ENCODE measurements at places on chromosomes 12 and 14.

GRCh38 chr12:40819436-40820108 lies 127.3 kb downstream of the CNTN1 start:
- DNase-seq = no peak

GRCh38 chr12:6088921-6089747 lies 35.3 kb downstream of the VWF start:
- no peak for DNase-seq

GRCh38 chr14:90384543-90384911 lies 12.3 kb upstream of the CALM1 start:
- DNase-seq = no peak

GRCh38 chr12:72272091-72272661 lies at the start of gene TRHDE:
TRHDE (plus strand) TSS chr12:72272370; CDS start chr12:72272644, 274 bp downstream.
- DNase-seq = no peak

- no peak for DNase-seq
Observed at GRCh38 chr14:60925286-60925685, 55.6 kb downstream of the TRMT5 start.

DNA sequence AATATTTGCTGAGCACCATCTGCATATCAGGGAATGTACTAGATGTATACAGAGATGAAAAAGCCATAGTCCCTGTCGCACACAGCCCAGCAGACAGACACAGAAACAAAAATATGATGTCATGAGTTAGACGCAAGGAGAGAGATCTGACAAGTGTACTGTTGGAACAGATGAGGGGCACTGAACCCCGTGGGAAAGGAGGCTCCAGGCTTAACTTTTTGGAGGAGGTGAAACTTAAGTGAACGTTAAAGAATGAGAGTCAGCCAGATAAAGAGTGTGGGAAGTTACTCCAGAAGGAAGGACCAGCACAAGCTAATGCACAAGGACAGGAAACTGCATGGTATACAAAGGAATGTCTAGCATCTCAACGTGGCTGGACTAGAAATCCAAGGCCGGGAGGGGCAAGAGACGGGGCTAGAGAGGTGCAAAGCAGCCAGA lies 2.5 kb upstream of the ACTN1 start:
- no peak for DNase-seq

- DNase-seq = no peak
Observed at GRCh38 chr12:2276288-2277033, 223.7 kb downstream of the CACNA1C start.

DNA sequence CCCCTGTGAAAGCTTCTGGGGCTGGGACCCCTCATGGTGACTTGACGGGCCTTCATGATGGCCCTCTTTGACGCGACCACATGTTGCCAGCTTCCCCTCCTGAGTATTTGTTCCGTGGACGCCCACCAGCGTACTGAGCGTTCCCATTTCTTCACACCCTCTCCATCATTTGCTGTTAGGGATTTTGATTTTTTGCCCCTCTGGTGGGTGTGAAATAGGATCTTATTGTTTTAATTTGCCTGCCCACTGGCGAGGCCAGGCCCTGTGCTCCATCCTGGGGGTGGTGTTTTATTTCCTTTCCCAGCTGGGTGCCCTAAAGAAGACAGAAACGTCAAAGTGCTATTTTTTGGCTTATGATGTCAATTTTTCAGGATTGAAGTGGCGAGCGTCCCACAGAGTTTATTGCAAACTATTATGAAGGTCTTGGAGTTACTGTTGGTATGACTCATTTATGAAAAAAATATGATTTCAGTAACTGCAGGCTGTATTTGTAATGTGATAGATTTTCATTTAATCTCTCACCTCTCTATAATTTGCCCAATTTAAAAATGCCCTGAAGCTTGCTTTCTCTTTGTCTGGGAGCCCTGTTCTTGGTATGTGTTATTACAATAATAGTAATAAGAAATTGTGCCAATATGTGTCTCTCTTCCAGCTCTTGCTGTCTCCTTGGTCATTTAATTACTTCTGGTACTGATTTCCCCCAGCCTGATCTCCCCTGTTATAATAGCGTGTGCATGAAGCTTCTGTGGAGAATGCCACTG lies 99.6 kb downstream of the SLC25A47 start:
- DNase-seq = no peak

DNA sequence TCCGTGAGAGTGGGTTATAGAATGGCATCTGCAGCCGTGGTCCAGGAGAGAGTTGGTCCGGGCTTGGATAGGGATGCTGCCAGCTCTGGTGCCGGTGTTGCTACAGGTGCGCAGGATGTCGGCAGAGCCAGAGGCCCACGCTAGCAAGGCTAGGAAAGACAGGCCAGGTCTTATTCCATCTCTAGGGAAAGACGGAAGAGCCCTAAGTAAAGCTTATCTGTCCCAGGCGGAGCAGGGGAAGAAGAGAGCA lies 485 bp upstream of the PSME1 start:
- DNase-seq = no peak

GRCh38 chr14:56295743-56296142 lies 177.5 kb downstream of the PELI2 start:
- no peak for DNase-seq

- no peak for DNase-seq
Observed at GRCh38 chr12:99810718-99811593, 163.4 kb downstream of the GARIN6 start.

- DNase-seq = no peak
Observed at GRCh38 chr12:106759526-106760183, 14.8 kb upstream of the RIC8B start.

DNA sequence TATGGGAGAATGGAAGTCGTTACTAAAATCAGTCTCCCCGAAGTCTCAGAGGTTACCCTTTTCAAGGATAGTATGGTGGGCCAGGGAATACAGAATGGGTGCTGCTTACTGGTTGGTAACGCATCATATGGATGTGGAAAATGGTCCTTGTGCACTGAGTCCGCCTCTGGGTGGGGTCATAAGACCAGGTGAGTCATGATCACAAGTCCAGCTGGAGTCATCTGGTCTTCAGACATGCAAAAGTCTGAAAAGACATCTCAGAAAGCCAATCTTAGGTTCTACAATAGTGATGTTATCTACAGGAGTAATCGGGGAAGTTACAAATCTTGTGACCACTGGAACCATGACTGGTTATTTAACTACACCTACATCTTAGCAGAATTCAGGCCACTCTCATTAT lies 71.9 kb upstream of the TCL1B start:
- DNase-seq = no peak

DNA sequence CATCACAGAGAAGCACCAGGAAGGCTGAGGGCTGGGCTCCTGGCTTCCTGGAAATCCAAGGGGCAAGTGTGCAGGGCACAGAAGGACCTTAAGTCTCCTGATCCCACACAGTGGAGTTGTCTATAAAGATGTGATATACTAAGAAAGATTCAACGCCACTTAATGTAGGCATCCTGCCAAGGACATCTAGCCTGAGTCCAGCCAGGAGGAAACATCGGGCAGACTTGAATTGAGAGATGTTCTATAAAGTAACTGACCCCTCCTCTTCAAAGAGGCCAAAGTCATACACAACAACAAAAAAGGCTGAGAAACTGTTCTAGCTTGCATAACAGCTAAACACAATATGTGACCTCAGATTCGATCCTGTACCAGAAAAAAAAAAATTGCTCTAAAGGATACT lies 299.5 kb upstream of the NOS1 start:
- DNase-seq = no peak

DNA sequence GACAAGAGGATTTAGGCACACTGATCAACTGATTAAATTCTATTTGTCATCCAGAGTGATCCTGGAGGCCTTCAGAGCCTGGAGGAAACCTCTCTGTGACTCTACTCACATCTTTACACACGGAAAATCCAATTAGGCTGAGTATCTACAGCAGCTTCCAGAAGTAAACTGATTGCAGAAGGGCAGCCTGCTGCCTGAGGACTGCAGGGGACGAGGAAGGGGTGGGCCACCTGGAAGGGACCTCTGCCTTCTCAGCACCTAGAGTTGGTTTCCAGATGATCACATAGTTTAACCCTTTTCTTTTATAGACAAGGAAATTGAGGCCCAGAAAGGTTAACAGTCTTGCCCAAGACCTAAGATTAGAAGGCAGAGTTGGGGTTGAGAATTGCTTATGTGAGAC lies 206.1 kb downstream of the DAD1 start:
- no peak for DNase-seq

GRCh38 chr14:87434011-87434410 lies 559.0 kb downstream of the GALC start:
- no peak for DNase-seq

GRCh38 chr12:24373004-24373403 lies 423.5 kb upstream of the SOX5 start:
- no peak for DNase-seq

GRCh38 chr12:124407074-124407473 lies 112.2 kb downstream of the RFLNA start:
- no peak for DNase-seq

DNA sequence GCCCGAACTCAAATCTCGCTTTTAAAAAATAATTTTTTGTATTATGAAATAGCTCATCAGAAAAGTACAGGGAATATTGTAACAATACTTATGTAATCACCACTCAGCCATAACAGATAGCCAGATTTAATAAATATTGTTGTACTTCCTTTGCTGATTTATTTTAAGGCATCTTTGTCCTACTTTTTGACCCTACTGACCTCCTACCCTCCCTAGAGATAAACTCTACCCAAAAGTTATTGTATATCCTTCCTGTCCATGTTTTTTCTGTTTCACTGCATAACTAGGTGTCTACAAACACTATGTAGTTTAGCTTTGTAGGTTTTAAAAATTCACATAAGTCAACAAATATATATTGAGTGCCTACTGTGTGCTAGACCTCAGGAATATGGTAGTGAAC lies 25.1 kb downstream of the SOCS2 start:
- DNase-seq = no peak

GRCh38 chr12:52659395-52659794 lies 7.4 kb upstream of the KRT2 start:
- DNase-seq = no peak

DNA sequence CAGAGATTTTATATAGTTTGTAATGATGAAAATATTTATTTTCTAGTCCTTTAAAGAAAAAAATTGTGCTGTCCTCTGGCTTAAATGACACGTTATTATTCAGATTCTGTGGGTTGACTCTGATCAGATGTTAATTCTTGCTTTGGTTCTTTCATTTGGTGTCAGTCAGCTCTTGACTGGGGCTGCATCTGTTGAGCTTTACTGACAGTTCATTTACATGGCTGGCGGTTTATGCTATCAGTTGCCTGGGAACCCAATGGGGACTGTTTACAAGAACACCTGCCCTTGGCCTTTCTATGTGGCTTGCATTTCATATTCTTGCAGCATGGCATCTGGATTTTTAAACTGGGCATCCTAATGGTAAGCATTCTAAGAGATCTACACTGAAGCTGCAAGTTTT lies 667.1 kb upstream of the FBXO33 start:
- no peak for DNase-seq

GRCh38 chr14:50778721-50779483 lies 52.1 kb downstream of the NIN start:
- DNase-seq = no peak

GRCh38 chr14:31982642-31983041 lies 94.5 kb upstream of the ARHGAP5 start:
- DNase-seq = no peak

- DNase-seq = no peak
Observed at GRCh38 chr14:52078095-52078531, 9.3 kb upstream of the NID2 start.

GRCh38 chr12:89756585-89757398 lies 48.2 kb upstream of the ATP2B1 start:
- DNase-seq = no peak

DNA sequence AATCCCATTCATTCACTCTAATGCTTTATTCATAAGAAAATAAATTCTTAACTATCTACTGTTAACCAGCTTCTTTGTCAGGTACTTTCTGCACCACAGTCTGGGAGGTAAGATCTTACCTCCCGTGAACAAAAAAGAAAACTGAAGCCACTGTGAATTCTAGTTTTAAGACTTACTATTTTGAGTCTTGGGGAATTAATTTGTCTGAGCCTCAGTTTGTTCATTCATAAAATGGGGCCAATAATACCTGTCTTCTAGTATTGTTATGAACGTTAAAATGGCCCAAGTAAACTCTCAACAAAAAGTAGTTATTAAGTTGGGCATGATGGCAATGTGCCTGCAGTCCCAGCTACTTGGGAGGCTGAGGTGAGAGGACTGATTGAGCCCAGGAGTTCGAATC lies 59.5 kb upstream of the BBS10 start:
- DNase-seq = no peak

DNA sequence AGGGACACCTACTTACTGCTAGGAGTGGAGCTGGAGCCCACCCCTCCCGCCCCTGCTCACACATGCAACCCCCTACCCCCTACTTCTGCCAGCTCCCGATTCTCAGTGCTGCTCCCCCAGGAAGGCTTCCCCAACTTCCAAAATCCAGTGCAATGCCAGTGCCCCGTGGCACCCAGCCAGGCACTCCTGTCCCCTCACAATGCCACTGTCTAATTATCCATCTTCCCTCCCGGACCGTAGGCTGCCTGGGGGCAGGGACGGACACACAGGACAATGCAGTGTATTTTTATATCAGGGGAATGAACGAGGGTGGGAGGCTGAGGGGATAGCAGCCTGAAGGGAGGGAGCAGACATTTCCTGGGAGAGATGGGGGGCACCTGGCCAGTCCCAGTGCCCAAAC lies 12.4 kb downstream of the OTUB2 start:
- no peak for DNase-seq

DNA sequence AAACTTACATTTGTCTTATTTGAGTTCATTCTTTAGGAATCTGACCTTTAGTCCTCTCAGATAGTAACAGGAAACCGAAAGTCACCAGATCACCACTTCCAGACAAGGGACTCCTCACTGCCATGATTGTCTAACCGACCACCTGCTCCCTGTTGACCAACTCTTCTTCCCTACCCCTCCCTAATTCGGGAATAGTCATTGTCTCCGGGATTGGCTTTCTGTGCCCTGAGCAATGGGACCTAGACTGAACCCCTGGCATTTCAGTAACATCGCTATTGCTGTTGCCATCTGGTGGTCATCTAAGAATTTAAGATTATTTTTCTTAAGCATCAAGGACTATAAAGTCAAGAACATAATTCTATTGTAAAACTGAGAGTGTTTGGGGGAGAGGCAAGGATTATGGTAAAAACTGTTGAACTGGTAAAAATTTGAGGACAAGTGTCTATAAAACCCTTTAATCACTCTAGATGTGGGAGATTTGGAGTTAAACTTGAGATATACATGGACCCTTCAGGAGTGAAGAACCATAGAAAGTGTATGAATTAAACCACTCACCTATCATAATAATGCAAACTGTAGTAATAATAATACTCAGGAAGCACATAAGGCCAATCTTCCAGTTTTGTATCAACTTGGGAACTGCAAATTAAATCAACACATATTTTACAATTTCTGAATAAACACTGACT lies 6.3 kb downstream of the CLEC2A start:
- no peak for DNase-seq
